ENCODE measurements at places on chromosomes 7 and 10.

DNA sequence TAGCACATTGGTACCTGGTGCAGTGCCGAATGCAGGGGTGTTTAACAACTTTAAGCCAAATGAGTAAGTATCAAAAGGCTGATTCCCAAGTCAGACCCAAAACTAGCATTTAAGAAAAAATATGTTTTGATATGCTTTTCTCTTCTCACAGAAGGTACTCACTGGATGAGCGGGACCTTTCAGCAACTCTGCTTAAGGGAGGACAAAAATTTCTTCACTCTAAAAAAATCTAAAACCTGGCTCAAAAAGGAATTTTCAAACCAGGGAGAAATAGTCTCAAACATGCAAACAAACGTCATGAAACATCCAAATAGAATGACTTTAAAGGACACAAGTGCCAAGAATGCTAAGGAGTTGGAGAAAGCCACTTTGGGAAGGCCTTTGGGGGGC, 962.1 kb downstream of the KCNMA1 start:
- no peak for DNase-seq

DNA sequence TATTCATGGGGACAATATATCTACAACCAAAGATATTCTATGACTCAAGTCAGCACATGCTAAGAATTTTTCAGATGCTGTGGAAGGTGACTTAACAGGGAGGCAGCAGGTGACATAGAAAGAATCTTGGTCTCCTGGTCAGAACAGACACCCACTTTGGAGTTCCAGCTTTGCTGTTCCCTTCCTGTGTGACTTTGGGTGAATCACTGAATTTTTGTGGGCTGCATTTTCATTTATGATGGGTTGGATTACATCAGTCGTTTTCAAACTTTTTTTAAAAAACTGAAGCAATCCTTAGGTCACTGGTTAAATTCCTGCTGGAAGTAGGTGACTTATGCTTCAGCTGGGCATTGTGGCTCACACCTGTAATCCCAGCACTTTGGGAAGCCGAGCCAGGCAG, 24.9 kb downstream of the RGR start:
- DNase-seq = no peak

DNA sequence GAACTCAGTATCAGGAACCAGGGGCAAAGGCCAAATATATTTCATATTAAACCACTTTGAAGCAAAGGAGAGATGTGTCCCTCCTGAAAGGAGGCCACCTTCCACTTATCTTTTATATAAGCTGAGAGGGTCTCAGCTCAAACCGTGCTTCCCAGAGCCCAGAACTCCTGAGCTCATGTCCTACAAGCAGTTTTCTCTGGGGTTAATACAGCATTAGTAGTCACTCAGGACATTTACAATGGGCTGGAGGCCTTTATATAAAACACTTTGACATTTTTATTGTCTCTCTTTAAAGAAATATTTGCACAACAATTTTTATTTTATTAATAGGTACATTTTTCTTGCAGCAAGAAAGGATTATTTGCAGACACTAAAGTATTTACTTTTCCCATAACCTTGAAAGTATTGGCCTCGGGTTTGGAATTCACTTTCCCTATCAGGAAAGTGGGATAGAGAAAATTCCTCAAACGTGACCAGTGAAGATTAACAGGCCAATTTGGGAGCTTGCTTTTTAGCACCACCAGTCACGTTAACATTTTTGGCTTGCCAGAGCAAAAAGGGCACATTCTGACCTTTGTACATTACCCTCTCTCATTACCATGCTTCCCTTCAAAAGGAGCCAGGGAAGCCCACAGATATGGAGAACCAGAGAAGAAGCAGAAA, 464.9 kb upstream of the NRP1 start:
- no peak for DNase-seq

DNA sequence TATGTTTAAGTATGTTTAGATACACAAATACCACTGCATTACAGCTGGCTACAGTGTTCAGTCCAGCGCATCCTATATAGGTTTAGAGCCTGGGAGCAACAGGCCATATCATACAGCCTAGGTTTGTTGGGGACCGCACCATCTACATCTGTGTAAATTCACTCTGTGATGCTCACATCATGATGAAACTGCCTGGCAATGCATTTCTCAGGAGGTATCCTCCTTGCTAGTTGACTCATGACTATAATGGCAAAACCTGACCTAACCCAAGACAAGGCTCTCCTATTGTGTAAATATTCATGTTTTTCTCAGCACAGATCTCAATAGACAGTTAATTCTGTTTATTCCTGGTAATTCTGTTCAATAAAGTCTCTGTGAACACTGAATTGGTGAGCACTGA, 240.7 kb upstream of the PFKP start:
- no peak for DNase-seq

- no peak for DNase-seq
Observed at GRCh38 chr7:38040831-38041230, 120.4 kb downstream of the EPDR1 start.

GRCh38 chr7:52775876-52776275, 259.6 kb upstream of the POM121L12 start:
- DNase-seq = no peak

DNA sequence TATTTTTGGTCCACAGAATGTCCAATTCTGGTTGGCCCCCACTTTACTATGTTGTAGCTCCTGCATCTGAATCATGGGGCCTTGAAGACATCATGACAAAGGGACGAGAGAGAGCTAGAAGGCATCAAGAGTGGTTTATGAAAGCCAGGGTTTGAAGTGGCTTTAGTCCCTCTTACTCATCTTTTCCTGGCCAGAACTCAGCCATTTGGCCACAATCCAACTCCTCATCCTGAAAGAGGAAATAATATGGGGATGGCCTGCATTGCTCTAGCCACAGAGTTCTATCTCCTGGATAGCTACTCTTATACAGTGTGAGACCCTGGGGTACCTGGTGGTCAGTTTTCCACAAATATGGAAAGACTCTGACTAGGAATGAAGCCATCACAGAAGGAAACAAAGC, 418.9 kb downstream of the XPNPEP1 start:
- no peak for DNase-seq

GRCh38 chr7:22823142-22823497, 471 bp upstream of the TOMM7 start:
- no peak for DNase-seq

GRCh38 chr7:22842383-22842941, 19.8 kb upstream of the TOMM7 start:
- DNase-seq = no peak

DNA sequence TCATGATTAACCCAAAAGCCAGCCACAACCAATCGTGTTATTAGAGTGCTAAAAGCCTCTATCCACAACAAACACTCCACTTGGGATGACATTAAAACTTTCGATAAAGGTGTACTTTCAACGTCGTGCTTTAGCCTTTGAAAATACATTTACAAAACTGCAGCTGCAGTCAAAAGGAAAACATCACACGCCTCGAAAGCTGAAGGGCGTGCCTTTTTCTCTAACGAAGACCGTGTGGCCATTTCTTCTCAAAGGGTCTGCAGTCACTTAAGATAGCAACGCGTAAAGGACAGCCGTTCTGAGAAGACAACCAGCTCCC, 1.1 kb downstream of the ARHGAP12 start:
- DNase-seq = no peak

GRCh38 chr7:151539088-151539671, 19.5 kb upstream of the RHEB start:
- DNase-seq = peak; percentile 18

- no peak for DNase-seq
Observed at GRCh38 chr10:24456322-24456721, 247.4 kb downstream of the KIAA1217 start.

DNA sequence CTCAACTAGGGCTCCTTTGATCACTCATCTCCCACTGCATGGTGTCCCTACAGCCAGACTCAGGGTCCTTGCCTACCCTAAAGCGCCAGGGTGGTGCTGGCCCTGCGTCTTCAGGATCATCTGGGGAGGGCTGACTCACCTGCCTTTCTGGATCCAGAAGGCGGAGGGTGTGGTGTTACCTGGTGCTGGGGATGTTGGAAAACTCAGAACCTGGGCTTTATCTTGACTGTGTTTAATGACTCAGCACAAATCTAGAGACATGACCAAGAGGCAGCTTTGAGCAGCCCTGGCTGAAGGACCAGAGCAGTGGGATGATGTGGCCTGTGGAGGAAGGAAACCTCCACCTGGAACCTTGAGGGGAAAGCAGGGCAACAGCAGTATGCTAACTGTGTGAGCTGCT, 96.5 kb downstream of the GRK5 start:
- no peak for DNase-seq

GRCh38 chr7:40311307-40311706, 176.5 kb downstream of the SUGCT start:
- no peak for DNase-seq

- DNase-seq = no peak
Observed at GRCh38 chr10:133130602-133131001, 29.4 kb upstream of the KNDC1 start.

DNA sequence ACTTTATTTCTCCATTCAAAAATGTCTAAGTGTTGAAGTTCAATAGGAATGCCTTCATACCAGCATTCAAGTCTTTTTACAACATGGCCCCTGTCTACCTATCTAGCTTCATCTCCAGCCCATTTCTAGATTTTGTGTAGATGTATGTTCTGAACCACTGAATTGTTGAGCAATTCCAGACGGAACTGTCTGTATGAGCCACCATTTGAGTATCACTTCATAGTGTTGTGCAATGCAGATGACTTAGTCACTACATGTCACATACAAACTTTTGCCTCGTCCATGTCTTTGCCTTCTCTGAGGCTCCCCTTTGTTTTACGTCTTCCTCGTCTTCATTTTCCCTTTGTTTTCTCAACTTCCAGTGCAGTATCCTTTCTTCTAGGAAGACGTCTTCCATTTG, 118.1 kb downstream of the INHBA start:
- DNase-seq = no peak

DNA sequence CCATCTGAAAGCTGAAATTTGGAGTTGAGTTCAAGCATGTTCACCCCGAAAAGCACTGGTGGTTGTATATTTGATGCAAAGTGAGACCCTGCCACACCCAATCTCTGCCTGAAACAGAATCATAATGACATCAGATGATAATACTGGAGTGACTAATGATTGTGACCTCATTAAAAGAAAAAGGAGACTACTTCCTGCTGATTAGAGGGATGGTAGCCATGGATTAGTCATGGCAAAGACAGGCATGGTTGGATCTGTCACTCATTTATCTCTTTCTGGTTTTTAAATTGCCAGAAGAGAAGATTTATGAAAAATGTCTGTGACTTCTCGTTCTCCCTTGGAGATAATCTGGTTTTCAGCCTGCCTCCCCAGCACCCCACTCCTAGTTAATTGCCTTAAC, 101.2 kb downstream of the BAMBI start:
- no peak for DNase-seq

DNA sequence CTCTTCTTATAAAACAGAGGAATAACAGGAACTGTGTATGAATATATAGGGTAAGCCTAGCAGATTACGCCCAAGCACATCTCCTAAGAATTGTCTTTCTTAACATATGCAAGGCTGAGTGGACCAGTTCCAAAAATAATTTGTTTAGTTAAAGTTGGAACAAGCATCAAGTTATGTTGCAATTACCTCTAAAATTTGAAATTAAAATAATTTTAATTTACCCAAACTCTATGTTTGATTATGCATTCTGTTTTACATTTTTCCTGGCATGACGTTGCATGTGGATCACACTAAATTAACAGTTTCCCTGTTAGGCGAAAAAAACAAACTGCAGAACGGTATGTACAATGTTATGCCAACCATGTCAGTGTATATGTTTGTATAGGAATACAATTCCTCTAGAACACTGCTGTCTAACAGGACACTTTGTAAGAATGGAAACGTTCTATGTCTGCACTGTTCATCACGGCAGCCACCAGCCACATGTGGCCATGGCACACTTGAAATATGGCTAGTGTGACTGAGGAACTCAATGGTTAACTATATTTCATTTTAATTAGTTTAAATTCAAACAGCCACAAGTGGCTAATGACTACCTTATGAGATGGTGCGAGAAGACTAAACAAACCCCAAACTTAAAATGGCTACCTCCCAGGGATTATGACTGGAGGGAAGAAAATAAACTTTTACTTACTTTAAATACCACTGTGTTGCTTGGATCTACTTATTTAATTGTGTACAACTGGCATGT, 281.1 kb upstream of the KLF14 start:
- DNase-seq = no peak

- DNase-seq = no peak
Observed at GRCh38 chr10:23192712-23193434, 761 bp downstream of the PTF1A start.

DNA sequence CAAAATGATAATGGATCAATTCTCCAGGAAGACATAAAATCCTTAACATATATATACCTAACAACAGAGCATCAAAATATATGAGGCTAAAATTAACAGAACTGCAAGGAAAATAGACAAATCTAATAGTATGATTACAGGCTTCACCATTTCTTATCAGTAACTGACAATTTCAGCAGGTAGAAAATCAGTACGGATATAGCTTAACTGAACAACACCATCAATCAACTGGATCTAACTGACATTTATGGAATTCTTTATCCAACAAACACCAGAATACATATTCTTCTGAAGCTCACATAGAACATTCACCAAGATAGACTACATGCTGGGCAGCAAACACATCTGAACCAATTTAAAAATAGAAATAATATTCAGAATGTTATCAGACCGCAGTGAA, 121.1 kb upstream of the CDC14C start:
- no peak for DNase-seq

- DNase-seq = no peak
Observed at GRCh38 chr7:54839575-54840213, 80.7 kb upstream of the SEC61G start.

DNA sequence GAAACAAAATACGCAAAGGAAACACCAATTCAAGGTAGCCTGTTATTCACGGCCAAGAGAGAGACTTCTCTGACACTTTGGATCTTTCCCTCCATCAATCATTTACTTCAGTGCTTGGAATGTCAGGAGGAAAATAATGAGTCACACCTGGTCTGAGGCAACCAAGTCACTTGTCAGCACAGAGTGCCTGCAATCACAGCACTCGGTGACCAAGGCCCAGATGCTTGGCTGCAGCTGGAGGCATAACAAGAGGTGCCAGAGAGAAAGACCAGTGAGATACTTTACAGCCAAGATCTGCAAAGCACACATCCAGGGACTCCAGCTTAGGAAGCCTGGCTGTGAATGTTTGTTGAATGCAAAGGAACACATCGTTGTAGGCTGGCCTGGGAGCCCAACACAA, 33.9 kb downstream of the ASB13 start:
- no peak for DNase-seq

DNA sequence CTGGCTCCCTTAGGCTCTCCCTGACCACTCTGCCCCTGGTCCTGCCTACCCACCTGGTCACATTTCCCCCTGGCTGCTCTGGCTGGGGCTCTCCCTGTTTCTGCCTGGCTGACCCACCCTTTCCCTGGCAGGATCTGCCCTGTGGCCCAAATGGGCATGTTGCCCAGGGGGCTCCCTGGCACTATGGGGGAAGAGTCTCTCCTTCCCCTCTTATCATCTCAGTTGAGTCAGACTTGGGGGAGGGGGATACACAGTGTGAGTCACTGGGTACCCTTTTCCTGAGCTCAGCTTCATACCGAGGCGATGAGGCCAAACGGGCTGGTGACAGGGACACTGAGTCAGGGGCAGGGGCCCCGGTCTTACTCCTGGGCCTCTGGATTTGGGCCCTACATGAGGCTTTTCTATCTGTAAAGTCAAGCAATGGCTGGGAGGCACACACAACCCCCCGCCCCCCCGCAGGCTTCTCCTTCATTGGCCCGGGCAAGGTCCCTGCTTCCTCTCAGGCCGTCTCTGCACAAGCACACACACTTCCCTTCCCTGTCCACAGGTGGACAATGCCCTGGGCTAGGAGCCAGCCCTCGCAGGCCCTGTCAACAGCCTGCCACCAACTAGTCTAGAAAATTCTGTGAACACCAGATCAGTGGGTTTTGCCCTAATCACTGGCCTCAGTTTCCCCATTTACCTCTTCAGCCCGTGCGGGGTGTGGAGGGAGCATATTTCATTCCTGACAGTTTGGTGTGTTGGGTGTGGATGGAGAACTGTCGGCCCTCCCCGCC, 627 bp upstream of the FLNC start:
- DNase-seq = no peak

All from NCI-H2227 treated with DMSO at 0.1 percent for 48 hours (cell line).